ENCODE measurements at places on chromosomes 2 and 18.

DNA sequence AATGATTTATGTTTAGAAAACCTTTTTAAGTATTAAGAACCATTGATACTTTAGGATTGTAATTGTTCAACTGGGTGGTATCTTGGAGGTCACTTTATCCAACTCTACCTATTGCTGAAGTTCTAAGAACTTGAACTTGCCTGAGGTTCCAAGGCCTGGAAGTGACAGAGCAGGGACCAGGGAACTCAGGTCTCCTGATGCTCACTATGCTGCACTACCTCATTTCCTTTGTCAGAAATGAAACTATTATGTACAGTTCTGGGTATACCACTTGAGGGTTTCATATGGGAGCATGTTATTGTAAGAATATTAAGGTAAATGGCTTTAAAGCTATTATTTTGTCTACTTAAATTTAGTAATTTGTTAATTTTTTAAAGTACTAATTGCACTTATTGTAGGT, 3.0 kb downstream of the MBD5 start:
- no peak for DNase-seq

DNA sequence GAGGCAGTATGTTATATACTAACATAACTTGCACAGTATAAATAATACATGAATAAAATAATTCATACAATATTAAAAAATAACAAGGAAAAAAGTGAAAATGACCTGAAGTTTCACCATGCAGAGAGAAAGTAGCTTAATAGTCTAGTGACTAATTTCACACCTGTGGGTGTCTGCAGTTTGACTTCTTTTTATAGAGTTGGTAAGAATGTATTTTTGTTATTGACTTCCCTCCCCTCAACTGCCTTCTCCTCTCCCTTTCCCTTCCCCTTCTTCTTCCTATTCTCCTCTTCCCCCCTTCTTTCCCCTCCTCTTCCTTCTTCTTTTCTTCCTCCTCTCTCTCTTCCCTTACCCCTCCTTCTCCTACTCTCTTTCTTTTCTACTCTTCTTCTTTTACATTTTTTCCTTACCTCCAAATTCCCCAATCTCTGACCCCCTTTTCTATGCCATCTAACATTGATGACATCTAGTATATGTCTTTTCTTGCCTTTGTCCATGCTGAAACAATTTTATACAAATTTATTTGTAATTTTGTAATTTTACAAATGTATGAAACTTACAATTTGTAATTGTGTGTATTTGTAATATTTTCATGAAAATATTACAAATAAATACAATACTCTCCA, 3.1 kb downstream of the DNAH6 start:
- DNase-seq, result no peak

DNA sequence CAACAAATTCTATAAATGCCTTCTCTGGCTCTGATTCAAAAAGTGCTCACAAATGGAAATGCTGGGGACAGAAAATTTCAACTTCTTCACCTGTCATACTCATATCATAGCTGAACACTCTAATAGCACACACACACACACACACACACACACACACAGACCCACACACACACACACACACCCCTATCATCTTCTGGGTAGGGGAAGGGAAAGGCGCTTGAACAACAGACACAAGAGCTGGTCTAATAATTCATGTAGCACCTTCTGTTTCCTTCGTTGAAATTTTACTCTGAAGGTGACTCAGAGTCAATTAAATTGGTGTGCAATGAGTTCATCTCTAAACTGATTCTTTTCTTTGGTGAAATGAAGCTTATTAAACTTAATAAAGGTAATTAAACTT, 32.9 kb downstream of the CD28 start:
- DNase-seq, result no peak

- DNase-seq, result no peak
Observed at GRCh38 chr2:218292048-218293014, at the start of gene TMBIM1. TMBIM1 (minus strand) TSS chr2:218292503; CDS start chr2:218282141, 10,362 bp downstream.

GRCh38 chr2:168174756-168175155, 72.6 kb downstream of the STK39 start:
- DNase-seq, result no peak

DNA sequence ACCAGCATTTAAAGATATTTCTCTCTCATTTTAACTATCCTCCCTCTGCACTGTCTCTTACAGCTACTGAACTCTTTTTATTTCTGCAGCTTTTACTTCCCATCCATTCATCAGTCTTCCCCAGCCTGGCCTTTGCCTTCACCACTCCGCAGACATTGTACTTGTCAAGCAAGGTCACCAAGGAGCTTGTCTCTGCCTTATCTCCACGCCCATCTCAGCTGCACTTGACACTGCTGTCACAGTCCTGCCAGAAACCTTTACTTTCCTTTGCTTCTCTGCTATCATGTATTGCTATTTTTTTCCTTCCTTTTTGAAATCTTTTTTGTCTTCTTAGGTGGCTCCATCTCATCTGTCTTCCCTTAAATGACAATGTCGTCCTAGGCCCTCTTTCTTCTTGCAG, 147.0 kb downstream of the VWC2L start:
- DNase-seq, result no peak

- DNase-seq, result no peak
Observed at GRCh38 chr18:55470826-55471225, 117.2 kb downstream of the TCF4 start.

- DNase-seq, result no peak
Observed at GRCh38 chr18:66826211-66826610, 222.3 kb upstream of the CDH19 start.

GRCh38 chr18:63903851-63904570, 3.7 kb upstream of the SERPINB10 start:
- no peak for DNase-seq

- DNase-seq, result no peak
Observed at GRCh38 chr2:61157371-61158003, 4.5 kb upstream of the C2orf74 start.

GRCh38 chr2:221831051-221831450, 258.9 kb upstream of the EPHA4 start:
- no peak for DNase-seq

GRCh38 chr2:70990216-70990615, 4.5 kb downstream of the TEX261 start:
- no peak for DNase-seq

- DNase-seq, result no peak
Observed at GRCh38 chr2:107927034-107927534, 59.2 kb upstream of the SLC5A7 start.

DNA sequence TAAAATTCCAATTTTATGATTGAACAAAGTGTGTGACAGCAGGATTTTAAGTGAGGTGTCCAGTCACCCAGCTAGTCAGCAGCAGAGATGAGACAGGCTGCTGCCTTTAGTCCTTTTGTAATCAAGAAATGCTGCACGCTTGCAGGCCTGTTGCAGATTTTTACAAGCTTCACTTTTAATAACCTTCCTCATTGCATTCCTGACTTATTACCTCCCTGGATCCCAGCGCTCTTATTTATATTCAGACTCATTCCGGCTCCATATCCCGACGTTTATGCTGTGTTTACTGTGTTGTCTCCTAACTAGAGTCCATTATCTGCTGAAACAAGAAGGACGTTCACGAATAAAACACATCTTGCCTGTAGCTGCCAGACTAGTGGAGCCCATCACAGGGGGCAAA, 442.5 kb upstream of the KLHL29 start:
- DNase-seq, result no peak

GRCh38 chr2:222842491-222843174, 18.2 kb upstream of the ACSL3 start:
- DNase-seq, result no peak

DNA sequence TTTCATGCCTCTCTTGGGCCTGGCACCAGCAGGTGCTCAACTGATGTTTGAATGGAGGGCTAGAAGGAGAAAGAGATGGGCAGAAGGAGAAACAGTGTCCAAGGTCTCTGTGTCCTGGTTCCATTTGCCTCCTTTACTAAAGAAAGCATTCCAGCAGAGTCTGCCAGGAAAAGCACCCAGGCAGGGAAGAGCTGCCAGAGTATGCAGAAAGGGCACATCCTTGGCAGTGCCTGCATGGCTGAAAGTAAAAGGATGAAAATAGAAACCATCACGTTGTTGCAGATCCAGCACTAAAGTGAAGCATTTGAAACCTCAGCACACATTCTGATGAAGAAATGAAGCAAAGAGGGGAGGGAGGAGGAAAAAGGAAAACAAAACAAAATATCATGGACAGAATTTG, 142.2 kb downstream of the ESCO1 start:
- DNase-seq, result no peak

DNA sequence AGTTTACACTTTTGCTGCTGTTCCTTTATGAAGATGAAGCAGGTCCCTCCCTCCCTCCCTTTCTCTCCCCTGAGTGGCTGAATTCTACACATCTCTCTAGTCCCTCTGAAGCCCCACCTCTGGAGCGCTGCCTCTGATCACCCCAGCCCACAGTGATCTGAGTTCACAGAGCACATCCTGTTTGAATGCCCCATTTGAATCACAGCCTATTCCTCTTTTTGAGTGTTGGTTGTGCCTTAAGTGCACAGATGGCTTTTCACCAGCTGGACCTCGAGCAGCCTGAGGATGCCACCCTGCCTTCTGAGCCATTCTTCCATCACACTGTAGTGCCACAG, 87.1 kb downstream of the ITGB1BP1 start:
- DNase-seq, result no peak

DNA sequence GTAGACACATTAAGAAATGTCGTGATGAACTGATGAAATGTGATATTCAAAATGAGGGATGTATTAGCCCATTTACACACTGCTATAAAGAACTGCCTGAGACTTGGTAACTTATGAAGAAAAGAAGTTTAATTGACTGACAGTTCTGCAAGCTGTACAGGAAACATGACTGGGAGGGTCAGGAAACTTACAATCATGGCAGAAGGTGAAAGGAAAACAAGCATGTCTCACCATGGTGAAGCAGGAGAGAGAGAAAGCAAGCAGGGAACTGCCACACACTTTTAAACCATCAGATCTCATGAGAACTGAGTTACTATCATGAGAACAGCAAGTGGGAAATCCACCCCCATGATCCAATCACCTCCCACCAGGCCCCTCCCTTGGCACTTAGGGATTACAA, 1010.8 kb upstream of the CELF4 start:
- DNase-seq, result no peak

DNA sequence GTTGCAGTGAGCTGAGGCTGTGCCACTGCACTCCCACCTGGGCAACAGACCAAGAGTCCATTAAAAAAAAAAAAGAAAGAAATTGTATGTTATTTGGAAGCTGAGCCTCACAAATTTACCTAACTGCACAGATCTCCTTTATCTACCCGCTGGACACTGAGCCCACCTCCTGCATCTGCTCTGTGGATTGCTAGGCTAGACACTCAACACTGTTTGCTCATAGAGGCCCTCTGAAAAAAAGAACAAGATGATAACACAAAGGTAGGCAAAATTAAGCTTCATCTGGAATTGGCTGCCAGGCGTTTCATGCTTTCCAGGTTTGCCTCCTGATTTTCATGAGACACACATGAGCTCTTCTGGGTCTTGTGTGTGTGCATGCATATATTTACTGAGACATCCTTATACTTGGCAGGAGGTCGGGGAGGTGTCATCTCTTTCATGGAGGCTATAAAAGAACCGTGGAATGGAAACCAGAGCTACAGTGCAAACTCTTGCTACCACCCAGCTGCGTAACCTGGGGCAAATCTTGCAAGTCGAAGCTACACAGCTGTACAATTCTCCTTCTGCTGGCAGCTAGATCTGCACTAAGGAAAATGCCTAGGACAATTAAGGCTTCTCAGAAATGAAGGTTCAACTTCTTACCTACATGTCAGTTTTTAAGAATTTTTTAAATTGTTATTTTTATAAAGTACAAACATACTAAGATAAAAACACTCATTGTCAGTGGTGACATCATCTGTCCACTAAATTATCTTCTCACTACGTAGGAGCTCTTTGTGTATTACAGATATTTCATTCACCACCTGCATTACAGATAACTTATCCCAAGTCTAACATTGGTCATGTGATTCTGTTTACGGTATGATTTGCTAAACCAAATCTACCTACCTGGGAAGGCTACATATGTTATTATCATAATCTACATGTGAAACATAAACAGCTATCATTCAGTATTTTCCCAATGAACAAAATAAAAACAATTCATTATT, 63.1 kb downstream of the CABYR start:
- no peak for DNase-seq

- DNase-seq, result no peak
Observed at GRCh38 chr18:9022397-9023155, 79.9 kb upstream of the NDUFV2 start.

DNA sequence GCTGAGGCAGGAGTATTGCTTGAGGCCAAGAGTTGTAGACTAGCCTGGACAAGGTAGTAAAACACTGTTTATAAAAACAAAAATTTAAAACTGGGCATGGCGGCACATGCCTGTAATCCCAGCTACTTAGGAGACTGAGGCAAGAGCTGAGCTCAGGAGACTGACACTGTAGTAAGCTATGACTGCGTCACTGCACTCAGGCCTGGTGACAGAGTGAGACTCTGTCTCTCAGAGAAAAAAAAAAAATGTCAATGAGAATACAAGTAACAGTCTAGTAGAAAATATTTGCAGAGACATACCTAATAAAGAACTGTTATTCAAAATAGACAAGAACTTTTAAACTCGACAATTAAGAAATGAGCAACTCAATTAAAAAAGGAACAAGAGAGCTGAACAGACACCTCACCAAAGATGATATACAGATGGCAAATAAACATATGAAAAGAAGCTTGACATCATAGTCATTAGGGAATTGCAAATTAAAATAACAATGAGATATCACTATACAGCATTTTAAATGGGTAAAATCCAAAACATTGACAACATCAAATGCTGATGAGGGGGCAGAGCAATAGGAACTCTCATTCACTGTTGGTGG, 624.3 kb upstream of the ZEB2 start:
- no peak for DNase-seq

GRCh38 chr2:49224426-49225010, 70.2 kb upstream of the FSHR start:
- DNase-seq, result no peak

DNA sequence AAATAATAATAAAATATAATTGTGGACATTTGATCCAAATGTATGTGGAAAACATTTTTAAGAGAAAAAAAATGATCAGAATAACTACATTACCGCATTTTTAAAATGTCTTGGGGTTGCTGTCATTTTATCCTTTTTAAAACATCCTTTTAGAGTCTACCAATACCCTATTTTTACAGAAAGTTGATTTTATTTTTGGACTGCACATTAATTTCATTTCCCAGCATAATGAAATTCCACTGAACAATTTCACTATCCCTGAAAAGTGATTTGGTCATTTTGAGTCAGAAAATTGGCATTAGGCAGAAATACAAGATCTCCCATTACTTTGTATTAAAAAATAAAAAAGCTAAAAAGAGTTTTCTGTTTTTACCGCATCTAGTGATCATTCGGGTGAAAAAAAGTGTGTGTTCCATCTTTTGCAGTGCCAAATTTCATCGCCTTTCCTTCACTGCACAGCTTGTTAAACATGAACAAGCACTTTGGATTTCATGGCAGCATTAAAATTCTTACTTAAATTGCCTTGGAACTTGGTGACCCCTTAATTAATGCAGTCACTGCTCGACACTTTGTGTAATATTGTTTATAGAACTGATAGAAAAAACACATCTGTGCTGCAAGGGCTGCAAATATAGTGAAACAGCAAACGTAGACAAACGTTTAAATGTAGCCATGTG, 611.7 kb downstream of the TSN start:
- no peak for DNase-seq

DNA sequence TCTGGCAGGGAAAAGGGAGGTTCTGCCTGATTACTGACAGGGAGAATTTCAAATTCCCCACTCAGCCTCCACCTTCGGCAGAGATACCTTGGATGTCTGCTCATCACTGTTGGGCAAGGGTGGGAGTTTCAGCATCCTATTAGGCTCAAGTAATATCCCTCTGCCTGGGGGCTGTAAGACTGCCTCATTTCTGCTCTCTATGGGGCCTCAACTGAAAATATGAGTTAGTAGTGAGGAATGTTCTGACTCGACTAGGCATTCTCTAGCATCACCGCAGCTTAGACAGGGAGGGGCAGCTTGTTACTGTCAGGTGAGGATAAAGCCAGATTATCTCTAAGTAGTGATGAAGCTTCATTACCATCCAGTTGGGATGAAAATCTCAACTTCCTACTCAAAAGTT, 87.7 kb upstream of the LRP1B start:
- DNase-seq, result no peak
